ENCODE measurements at places on chromosomes 2 and 18.

- no peak for DNase-seq
These were observed 1165.6 kb upstream of the ZEB2 start for GRCh38 chr2:145685383-145686050.

DNA sequence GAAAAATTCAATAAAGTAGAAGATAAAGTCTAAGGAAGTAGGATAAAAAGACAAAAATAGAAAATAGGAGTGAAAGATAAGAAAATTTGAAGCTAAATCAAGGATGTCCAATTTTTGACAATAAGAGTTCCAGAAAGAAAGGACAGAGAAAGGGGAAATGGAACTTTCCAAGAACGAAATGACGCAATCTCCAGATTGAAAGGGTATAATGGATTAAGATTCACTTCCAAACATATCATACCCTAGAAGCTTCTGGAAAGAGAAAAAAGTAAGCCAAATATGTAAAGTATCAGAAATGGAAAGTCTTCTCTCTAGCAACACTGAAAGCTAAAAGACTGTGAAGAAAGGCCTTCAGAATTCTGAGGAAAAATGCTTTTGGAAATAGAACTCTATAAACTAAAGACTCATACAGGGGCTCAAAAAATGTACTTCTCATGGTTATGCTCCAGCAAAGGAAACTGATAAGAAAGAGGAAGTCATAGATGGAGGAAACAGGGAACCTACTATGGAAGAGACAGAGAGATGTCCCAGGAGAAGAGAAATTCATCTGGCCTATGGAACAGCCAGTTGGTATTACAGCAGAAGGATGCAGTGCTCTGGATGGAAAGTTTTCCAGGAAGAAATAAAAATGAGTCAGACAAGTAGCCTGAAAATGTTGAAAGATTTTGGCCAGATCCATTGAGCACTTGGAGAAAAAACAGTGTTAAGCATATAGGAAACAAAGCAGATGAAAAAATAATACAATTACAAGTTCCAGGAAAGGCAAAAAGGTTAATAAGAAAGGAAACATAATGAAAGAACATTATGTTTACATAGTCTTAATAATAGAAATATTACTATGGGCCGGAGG, 20.1 kb downstream of the CASP8 start:
- no peak for DNase-seq

GRCh38 chr2:150491430-150491829, 4.0 kb upstream of the RND3 start:
- no peak for DNase-seq

- DNase-seq, result no peak
These were observed 20.0 kb downstream of the FBXO48 start for GRCh38 chr2:68447118-68447517.

- no peak for DNase-seq
These were observed 93.1 kb downstream of the RHOB start for GRCh38 chr2:20539776-20540586.

DNA sequence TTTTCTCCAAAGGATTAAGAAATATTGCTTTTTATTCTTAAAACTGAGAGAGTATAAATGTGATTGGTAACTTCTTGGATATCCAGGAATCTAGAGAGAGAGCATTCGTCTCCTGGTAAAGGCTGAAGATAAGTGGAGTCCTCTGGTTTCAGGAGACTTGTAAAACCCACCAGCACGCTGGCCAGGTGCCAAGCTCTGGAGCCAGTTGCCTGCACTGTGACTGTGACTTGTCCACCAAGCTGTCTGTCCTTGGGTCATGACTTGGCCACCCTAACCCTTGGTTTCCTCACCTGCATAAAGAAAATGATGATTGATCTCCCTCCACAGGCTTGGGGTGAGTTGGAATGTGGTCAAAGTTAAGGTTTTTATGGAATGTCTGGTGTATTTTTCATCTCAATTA, 185.4 kb upstream of the NCKAP5 start:
- DNase-seq, result no peak

GRCh38 chr18:12819841-12820240, 64.2 kb downstream of the PTPN2 start:
- no peak for DNase-seq

DNA sequence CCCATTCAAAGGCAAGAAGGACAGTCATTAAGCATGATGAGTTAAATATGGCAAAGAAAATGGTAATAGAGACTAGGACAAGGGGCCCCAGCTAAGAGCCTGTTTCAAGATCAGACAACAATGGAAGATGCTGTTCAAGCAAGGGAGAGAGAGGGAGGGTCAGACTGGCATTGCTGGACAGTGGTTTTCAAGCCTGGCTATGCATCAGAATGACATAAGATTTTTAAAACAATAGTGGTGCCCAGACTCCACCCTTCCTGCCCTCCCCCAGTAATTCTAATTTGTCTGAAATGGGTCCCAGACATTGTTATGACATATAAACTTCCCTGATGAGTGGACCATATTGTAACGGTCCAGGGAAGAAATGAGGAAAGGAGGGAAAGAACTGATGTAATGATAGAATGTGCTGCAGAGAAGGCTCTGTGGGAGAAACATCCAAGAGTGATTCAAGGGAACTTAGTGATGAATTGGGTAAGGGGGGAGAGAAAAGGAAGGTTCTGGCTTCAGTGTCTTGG, 112.9 kb upstream of the TRIB2 start:
- no peak for DNase-seq

- no peak for DNase-seq
These were observed 38.1 kb downstream of the SNED1 start for GRCh38 chr2:241036397-241036963.

GRCh38 chr18:60675126-60675525, 302.6 kb upstream of the MC4R start:
- no peak for DNase-seq

GRCh38 chr2:224190936-224191270, 151.8 kb upstream of the SERPINE2 start:
- DNase-seq, result no peak
